Right renal cortex interstitium (tissue), 3 donors: ENCODE measurements at places on chromosomes 2 and 18.

GRCh38 chr2:135149251-135149650 lies 97.2 kb downstream of the RAB3GAP1 start:
- no peak for DNase-seq

DNA sequence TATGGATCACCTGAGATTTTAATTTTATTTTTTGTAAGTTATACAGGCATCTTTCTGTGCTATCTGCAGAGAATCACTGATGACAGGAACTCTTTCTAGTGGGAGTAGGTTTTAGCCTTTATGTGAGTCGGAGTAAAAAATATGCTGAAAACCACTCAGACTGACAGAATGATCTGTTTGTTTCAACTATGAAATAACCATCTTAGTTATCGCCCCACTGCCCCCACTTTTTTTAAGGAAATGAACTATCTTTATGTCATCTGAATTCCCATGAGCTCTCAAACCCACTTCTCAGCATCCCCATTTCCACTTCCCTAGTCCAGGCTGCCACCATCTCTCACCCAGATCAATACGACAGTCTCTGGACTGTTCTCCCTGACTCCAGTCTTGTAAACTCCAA lies 38.9 kb downstream of the MRPL33 start:
- DNase-seq, result no peak

DNA sequence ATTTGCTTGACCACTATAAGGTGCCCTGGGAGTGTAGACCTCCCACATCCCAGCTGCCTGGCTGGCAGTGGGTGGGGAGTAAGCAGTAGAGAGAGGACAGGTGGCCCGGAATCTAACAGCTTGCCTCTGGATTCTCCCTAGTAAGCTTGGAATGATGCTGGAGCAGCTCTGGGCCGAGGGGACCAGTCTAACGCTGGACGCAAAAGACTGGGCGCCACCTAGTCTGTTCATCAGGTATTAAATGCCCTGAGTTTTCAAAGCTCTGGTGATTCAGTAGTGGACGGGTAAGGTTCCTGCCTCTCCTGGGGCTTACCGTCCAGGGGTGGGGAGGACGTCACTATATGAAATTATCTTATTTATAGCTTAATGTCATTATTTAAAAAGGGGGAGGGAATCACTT lies 648 bp upstream of the LYPD6B start:
- no peak for DNase-seq

- no peak for DNase-seq
Measured at GRCh38 chr2:169077674-169078240, 8.4 kb downstream of the DHRS9 start.

DNA sequence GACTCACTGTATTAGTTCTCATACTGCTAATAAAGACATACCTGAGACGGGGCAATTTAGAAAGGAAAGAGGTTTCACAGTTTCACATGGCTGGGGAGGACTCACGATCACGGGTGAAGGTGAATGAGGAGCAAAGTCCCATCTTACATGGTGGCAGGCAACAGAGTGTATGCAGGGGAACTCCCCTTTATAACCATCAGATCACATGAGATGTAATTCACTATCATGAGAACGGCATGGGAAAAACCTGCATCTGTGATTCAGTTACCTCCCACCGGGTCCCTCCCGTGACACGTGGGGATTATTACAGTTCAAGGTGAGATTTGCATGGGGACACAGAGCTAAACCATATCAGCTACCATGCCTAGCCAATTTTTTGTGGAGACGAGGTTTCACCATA lies 168.2 kb downstream of the NEDD4L start:
- DNase-seq, result no peak

DNA sequence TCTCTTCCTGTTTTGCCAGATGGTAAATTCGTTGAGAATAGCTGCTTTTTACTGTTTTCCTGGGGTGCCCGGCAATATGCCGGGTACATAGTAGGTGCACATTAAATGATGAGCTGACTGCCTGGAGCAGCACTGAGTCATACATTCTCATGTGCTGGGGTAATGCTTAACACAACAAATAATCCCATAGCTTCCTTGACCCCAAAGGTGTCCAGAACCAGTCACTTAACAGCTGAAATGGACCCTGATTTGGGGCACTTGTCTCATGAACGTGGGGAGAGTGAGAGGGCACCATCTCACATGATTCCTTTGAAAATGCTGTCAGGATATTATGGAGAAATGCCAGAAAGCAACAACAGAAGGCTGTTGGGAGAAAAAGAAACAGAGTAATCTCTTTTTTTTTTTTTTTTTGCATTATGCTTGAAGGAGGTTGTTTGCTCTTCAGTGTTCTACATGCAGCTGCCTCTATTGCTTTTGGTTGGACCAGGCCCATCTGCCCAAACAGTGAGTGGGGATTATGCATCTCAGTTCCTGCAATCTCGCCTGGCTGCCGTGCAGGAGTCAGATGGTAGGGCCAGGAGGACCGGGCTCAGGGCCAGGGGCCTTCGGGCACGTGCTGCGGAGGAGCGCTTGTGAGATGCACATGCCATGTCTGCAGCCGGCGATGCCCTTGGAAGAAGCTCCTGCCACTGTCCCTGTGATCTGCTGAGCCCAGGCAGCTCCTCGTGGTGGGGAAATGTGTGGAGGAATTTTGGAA lies 162.1 kb downstream of the SH3RF3 start:
- no peak for DNase-seq

DNA sequence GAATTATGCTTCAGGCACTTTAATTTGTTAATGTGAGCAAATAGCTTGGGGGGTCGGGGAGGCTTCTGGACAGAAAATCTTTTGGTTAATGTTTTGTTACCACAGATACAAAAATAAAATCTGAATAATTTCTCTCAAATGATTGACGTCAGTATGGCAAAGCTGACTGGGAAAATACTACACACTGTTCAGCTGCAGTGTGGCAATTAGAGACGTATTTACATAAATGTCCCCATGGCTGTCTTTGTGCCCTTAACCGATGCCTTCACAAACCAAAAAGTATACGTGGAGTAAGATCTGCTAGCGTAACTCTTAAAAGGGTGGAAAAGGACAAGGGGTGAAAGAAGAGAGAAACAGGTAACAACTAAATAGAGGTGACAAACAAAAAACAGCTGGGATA lies 83.4 kb downstream of the ACTR2 start:
- no peak for DNase-seq

DNA sequence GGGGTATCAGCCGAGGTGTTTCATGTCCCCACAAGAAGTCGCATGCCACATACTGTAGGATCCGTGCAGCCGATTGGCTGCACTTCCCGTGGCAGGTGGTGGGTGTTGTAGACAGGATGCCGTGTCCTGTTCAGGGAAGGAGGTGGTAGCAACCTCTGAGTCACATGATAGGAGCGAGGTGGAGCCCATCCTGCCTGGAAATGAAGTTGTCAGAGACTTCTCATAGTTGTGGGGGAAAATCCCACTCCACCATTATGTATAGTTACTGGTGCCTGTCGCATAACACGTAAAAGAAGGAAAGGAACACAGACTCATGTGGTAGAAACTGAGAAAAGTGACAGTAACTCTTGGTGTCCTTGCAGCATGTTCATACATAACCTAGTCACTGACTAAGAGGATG lies 91.4 kb upstream of the IL1R2 start:
- DNase-seq, result no peak

GRCh38 chr2:208147008-208147407 lies 1.1 kb upstream of the CRYGB start:
- no peak for DNase-seq

- no peak for DNase-seq
Measured at GRCh38 chr2:159044804-159045286, 76.4 kb downstream of the TANC1 start.

DNA sequence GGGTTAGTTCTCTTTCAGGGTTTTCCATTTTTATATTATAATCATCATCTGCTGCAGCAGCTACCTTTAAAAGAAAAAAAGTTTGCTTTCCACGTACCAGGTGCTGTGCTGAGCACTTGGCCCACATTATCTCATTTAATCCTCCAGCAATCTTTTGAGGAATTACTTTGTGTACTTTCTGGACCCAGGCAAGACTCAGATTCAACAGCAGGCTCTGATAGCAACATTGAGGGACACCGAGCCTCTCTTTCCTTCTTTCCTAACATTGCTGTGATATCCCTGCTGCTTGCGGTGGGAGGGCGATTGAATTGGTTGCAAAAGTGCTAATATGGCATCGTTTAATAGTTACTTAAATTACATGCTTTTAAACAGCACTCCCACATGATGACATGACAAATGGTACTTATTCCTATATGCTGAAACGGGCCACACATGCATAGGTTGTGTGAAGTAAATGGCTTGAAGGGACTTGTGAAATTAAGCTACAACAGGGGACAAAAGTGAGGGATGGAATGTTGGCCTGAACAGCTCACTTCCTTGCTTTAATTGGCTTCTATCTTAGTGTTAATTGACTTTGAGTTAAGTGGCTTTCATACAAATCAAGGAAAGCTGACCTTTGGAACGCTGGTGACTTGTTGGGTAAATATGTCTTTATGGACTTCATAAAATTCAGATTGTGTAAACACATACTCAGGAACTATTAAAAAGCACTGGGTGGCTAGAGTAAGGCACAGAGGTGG lies 21.2 kb downstream of the SPRED2 start:
- no peak for DNase-seq

DNA sequence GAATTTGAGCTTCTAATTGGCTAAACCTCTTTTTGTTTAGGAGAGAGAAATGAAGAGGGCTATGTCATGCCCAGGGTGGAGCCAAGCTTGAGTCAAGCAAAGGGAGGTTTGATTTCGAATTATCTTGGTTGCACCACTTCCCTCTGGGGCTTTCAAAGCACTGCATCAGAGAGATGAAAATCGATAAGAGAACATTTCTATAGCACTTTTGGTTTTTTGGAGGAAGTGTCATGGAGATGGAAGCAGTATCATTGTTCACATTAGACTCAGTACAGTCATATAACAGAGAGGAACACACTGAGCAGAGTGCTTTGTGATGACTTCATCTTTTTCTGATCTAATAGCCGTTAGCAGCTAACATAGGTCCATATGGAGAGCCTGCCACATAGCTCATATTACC lies 120.3 kb upstream of the UXS1 start:
- no peak for DNase-seq

GRCh38 chr2:170895023-170895757 lies 33.9 kb upstream of the GORASP2 start:
- DNase-seq, result no peak

DNA sequence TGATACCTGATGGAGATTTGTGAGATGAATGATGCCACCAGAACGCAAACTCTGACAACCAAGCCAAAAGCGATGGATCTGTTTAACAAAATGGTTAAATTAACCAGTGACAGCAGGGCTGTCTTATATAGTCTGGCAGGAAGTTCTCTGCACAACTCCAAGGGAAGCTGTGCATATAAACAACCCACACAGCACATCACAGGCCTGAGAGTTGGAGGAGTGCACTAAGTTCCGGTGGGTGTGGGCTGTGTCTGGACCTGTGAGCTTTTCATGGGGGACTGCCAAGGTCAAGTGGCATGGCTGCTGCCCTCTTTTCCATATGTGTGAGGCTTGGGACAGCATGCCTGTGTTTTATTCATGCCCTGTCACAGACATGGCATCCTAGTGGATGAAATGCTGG lies 414.6 kb upstream of the TRIB2 start:
- DNase-seq, result no peak

DNA sequence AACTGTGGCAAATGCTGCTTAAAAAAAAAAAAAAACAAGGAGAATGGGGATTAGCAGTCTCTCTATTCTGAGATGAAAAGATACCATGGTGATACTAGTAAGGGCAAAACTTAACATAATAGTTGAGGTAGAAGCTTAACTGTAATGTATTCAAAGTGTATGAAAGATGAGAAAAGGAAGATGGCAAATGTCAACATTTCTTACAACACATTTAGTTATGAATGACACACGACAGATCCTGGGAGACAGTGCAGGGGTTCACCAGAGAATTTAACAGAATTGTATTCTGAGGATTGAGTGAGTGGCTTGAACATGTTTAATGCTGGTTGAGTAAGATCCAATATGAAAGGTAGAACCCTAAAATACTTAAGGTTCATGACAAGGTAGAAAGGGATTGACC lies 52.7 kb downstream of the CUL3 start:
- no peak for DNase-seq

DNA sequence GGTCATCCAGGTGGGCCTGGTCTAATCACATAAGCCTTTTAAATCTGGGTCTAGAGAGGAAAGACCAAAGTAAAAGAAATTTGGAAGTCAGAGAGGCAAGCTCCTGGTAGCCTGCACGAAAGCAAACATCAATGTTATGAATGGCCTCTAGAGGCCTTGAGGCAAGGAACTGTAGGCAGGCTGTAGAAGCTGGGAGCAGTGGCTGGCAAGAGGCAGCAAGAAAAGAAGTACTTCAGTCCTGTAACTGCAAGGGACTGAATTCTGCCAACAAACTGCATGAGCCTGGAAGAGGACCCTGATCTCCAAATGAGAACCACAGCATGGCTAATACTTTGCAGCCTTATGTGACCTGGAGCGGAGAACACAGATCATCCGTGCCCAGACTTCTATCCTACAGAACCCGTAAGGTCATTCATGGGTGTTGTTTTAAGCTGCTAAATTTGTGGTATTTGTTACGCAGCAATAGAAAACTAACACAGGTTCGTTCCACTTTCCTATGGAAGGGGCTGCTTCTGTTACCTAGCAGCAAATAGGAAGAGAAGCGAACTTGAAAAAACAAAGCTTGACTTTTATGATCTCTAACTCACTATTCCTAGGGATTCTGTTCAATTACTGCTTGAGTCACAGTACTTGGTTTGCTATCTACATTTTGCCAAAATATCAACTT lies 1.2 kb downstream of the IMMT start:
- DNase-seq, result no peak

GRCh38 chr2:24111407-24111901 lies 11.7 kb downstream of the PFN4 start:
- DNase-seq, result no peak

DNA sequence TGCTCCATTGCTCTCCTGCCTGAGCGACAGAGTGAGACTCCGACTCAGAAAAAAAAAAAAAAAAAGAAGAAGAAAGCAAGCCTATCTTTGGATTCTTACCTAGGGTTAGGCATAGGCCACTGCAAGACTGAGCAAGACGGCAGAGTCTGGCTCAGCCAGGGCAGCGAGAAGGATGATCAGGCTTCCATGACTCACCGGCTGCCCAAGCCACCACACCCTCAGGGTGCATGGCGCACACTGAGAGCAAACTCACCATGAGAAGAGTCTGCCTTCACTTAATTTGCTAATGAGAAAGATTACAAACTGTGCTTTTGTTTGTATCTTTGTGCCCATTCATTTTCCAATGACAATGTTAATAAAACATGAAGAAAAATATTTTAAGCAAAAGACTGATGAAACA lies 8.2 kb downstream of the FAM110C start:
- DNase-seq, result no peak

- DNase-seq, result no peak
Measured at GRCh38 chr2:53021292-53021691, 746.3 kb upstream of the CHAC2 start.

DNA sequence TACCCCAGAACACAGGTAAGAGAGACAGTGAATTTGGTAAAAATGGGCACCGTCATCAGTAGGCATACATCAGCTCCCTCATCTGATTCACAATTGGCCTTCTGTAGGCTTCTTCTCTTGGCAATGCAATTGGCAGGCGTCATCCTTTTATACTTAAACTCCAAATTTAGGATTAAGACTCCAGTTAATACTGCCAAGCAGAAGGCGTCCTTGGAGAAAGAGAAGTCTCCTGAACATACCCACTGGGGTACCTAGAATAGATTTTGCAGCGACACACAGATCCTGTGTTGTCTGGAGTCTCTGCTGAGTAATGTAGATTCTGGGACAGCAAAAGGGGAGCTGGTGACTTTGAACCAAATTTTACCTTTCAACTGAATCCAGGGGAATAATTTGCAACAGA lies 592 bp upstream of the METAP1D start:
- no peak for DNase-seq

- DNase-seq, result no peak
Measured at GRCh38 chr18:44678725-44679055, 2.0 kb upstream of the SETBP1 start.
